ENCODE measurements at places on chromosomes 4 and X.

GRCh38 chr4:71524756-71525155 is 185.9 kb downstream of the SLC4A4 start:
- DNase-seq, result no peak

GRCh38 chrX:8272821-8273220 is 101.8 kb upstream of the VCX2 start:
- DNase-seq, result no peak

DNA sequence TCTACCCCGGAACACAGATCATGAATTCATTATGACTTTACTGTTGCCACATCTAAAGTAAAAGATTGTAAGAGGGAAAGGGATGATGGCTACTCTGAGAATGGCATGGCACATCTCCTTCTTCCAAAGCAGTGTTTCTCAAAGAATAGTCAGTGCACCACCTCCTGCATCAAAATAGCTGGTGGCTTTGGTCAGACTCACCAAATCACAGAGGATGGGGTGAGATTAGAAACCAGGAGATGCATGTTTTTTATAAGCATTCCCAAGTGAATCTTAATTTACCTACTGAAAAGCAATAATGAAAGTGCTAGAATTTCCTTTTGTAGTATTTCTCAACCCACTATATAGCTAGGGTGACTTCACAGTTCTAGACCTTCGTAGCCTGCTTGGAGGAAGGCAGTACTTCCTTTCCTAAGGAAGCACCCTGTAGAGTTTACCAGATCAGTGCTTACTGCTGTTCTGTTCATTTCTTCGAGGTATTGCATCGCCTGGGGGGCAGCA is 340.8 kb upstream of the KLF3 start:
- no peak for DNase-seq

GRCh38 chr4:188728359-188728758 is 589.1 kb downstream of the TRIML1 start:
- DNase-seq, result no peak

GRCh38 chr4:23068756-23069155 is 376.0 kb downstream of the GBA3 start:
- no peak for DNase-seq

- DNase-seq, result no peak
Observed at GRCh38 chrX:113726009-113726408, 857.9 kb upstream of the HTR2C start.

GRCh38 chrX:154717824-154718223 is 33.1 kb downstream of the GAB3 start:
- no peak for DNase-seq
